Activated T-cell treated with anti-CD3 and anti-CD28 coated beads for 4 hours (primary cell): ENCODE measurements at places on chromosomes 5 and 9.

DNA sequence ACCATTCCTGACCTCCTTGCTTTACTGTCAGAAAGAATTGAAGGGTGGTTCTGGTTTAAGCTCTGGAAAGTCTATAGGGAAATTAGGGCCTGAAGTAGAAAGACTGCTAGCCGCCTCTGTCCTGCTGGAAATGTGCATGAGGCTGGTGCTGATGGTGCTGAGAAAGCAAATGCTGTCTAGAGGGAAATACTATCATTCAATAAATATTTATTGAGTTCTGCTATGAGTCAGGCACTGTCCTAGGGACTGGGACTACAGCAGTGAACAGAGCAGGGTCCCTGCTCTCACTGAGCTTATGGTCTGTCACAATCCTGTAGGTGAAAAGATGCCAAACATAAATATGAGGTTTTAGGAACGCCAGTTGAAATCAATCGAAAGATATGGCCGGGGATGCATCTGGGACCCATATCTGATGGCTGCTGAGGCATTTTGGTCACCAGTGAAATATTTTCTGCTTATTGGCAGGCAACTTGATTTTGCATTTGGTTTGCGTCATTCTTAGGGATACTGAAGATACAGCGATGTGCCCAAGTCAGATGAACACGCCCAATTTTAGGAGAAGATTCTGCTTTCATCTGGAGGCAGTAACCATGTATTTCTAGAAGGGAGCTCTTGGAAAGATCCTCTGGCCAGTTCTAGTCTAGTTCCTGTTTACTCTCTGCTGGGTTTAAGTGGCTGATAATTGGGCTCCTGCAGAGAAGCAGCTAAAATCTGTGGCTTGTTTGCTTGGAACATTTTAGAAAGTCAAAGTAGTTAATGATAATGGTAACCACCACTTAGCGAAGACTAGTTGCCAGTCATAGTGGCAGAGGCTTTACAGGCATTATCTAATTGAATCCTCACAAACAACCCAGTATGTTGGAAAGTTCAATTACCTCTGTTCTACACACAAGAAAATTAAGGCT lies 73.3 kb downstream of the INSYN2B start:
- no peak for DNase-seq

DNA sequence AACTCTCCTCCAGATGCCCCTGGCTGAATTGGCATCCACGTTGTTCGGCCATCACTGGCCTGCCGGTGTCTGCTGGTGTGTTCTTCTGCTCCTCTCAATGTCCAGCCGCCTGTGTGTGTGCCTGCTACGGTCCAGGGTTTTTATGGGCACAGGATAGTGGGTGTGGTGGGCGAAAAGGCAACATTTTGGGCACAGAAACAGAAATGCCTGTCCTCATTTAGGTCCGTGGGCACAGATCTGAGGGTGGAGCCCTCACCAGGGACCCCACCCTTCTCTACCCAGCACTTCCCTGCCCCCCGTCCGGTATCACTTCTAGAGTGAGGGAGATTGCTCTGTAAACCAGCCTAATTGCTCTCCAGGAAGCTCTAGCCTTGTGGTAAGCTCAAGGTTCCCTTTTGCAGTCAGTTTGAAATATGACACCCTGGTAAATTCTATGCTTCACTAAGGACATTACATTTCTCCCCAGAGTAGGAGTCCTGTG lies 410.1 kb downstream of the MAT2B start:
- no peak for DNase-seq

GRCh38 chr5:103621548-103621930 lies 59.0 kb upstream of the NUDT12 start:
- DNase-seq, result no peak

DNA sequence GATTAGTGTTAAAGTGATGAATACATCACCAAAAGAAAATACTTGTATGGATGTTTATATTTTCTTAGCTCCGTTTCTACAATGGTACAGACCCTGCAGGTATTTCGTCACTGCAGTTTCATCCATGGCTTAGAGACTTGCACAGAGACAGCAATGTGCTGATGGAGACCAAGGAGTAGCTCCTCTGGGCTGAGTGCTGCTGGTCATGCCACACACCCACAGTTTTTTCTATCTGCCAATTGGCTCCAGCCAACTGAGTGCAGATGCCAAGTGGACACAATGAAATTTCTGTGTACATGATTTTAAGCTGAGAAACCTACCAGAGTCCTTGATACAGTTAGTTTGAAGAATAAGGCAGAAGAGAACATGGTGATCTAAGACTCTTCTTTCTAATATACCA lies 145.9 kb upstream of the ADCY2 start:
- DNase-seq, result no peak

DNA sequence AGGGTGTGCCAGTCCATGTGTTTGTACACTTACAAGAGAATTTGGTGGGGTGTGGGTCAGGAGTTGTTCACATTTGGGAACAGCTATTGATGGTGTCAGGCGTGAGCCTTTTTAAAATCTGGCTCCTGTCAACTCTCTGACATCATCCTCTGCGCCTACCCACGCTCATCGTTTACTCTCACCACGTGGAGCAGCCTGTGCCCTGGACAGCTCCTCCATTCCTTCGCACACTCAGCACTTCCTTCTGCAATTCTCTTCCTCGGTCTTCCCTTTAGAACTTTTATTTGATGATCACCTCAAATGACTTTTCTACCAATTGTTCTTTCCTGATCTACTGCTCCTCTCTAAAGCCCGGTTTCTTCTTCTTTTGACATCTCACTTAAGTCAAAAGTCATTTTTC lies 42.1 kb upstream of the GNAQ start:
- DNase-seq, result no peak

- no peak for DNase-seq
Measured at GRCh38 chr5:122434205-122434970, 122.4 kb downstream of the SNCAIP start.

DNA sequence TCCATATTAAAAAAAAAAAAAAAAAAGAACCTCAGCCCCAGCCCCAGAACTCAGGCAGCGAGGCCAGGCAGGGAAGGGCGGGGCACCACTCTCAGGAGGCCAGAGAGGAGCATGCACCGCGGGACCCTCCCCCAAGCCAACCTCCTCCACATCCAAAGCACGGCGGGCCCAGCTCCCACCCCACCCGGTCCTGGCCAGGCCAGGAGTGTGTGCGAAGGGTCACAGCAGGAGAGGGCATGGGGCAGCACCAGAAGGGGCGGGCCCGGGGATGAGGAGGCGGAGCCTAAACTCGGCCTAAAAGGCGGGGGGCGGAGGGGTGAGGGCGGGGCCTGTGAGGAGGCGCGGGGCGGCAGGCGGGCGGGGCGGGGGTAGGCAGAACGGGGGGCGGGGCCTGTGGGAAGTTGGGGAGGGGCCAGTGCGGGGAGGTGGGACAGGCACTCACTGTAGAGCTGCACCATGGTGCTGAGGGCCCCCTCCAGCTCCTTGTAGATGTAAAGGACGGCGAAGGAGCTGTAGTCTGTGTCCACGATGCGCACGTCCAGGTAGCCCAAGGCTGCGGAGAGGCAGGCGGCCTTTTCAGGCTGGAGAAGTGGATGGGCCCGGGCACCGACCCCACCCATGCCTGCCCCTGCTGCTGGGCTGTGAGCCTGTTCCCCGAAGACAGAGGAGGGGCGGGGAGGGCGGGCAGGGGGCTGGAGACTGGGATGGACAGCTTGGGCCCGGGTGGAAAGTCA lies 1.2 kb downstream of the LCN15 start:
- no peak for DNase-seq

DNA sequence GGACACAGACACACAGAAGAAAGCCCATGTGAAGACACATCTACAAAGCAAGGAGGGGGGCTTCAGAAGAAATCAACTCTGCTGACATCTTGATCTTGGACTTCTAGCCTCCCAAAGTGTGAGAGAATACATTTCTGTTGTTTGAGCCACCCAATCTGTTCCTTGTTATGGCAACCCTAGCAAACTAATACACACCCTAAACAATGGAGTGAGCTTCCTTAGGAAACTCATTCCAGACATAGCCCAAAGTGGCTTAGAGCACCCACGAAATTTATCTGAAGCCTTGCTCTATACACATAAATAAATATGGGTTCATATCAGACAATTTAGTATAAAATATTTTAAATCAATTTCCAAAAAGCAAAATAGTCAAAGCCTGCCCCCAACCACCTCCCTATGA lies 7.6 kb upstream of the TBC1D2 start:
- no peak for DNase-seq

- no peak for DNase-seq
Measured at GRCh38 chr5:17346811-17347210, 129.4 kb downstream of the BASP1 start.

DNA sequence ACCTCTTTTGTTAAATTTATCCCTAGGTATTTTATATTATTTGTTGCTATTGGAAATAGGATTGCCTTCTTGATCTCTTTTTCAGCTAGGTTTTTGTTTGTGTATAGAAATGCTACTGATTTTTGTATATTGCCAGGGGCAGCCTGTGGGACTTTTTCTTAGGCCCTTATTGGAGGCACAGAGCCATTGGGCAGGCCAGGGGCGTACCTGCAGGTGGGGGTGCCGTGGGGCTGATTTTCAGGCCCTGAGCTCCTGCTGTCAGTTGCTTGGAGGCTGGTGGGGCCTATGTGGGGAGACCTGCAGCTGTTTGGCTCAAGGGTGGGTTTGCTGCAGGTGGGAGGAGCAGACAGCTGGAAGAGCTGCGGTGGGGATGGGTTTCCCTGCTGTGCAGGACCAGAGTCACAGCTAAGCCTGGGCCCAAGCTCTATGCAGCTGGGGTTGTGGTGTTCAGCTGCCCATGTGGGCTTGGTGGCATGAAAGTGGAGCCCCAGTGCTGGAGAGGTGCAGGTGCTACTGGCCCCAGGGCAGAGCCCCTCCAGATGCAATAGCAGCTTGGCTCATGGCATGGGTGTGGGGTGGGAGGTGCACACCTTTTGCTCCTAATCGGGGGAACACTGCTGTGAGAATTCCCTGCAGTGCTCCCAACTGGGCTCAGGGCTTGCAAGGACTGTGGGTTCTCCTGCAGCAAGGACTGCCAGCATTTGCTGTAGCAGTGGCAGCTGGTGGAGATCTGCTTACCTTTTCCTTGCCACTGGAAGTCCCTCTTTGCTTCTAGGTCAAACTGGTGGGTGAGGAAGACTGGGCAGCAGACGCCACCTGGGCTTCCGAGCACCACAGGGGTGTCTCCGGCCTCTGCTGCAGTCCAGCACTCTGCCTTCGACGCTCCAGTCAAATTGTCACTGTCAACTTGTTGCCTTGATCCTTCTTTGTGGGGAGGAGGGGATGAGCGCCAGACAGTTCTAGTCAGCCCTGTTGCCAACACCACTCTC lies 7.6 kb upstream of the CLPTM1L start:
- no peak for DNase-seq

- no peak for DNase-seq
Measured at GRCh38 chr5:35229076-35230037, 930 bp downstream of the PRLR start.

GRCh38 chr9:35844628-35845270 lies 15.7 kb downstream of the TMEM8B start:
- DNase-seq, result no peak

GRCh38 chr9:15612962-15613361 lies 60.1 kb downstream of the CCDC171 start:
- no peak for DNase-seq

DNA sequence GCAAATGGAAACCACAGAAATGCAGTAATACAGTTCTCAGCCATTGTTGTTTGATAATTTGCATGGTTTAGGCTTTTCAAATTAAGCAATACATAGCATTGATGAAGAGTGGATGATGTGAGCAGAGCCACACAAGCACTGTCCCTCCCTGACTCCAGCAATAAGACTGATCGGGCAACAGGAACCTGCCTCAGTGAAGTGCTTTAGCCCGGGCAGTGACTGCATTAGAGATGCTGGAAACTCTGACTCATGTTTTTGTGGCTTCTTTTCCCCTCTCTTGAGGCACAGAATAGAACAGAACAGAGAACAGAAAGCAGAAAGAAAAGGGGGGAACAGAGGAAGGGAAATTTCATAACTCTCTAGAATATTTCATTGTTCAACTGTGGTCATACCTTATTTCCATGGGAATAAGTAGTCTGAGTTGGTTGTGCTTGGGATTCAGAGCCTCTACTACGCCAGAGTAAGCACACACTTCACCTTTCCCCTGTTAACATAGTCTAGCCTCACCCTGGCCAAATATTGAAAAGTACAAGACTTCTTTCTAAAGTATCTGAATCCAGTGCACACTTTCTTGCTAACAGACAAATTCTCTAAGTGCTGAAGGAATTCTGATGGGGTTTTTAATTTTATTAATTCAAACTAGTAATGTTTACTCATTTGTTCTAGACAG lies 164.8 kb upstream of the VCAN start:
- DNase-seq, result no peak

GRCh38 chr5:6085341-6085860 lies 292.9 kb downstream of the MED10 start:
- DNase-seq, result no peak

- no peak for DNase-seq
Measured at GRCh38 chr9:136921718-136922117, 22.8 kb downstream of the FBXW5 start.

- no peak for DNase-seq
Measured at GRCh38 chr5:32711362-32711680, 200 bp downstream of the NPR3 start.

- no peak for DNase-seq
Measured at GRCh38 chr5:170262061-170263045, 29.6 kb downstream of the C5orf58 start.

DNA sequence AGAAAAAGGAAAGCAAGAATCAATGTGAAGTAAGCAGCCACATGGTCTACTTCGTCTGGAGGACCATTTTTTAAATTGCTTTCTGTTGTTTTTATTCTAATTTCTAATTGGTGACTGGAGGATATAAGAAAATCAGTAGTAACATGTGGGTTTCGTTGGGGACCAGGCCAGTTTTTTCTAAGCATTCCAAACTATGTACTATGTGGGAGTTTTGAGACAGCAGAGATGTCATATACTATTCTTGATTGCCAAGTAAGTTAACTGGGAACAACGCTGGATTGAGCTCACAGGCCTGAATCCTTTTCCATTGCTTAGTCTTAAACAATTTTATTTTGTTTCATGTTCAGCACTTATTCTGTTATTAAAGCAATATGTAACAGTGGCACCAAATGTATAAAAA lies 225.7 kb downstream of the TMEM167A start:
- no peak for DNase-seq

DNA sequence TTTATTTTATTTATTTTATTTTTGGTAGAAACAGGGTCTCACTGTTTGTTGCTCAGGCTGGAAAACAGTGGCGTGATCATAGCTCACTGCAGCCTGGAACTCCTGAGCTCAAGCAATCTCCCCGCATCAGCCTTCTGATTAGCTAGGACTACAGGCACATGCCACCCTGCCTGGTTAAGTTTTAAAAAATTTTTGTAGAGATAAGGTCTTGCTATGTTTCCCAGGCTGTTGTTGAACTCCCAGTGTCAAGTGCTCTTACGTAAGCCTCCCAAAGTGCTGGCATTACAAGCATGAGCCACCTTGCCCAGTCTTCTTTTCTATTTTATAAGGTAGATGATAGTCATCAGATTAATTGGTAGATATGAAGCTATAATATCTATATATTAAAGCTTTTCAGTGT lies 382.7 kb downstream of the CDH12 start:
- no peak for DNase-seq
